ENCODE measurements at places on chromosomes 7 and 10.

DNA sequence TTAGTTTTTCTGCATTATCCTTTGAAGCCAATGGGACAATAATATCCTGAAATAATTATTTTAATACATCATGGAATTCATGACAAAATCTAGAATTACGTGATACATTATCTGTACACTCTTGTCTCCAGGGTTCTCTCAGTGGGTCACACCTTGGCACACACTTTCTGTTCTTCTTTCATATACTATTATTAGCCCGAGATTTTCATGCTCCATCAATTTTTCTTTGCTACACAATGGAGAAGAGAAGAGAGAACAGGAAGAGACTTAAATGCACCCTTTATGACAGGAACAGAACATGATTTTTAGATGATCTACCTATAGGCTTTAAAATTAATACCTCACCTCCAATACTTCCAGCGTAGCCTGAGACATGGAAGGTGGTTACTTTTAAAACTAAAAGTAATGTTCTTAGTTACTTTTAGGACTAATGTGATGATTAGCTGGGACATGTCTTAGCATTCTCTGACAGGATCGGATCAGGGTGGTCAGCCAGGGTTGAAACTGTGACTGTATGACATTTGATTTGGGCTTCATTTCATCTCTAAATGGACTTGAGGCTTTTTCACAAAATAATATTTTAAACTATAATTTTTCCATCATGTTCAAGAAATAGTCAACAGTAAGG, 148.2 kb upstream of the WNT16 start:
- peak; percentile 18 for DNase-seq

GRCh38 chr7:4768597-4769569, 6.5 kb upstream of the AP5Z1 start:
- no peak for DNase-seq

DNA sequence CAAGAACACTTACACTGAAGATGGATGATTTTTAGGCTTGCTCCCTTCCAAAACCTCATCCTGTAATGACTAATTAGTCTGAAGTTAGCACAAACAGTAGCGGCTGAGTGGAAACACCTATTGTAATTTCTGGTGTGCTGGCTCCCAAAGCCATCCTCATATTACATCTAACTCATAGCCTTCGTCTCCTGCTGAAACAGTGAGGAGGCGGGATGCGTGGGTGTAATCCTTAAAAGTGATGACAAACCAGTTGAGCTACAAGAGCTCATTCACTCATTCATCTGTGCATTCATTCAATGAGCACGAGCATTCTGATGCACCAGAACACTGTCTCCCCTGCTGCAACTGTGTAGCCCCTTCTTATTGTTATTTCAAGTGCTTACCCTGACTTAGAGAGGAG, 235.3 kb downstream of the CALN1 start:
- DNase-seq, result no peak

DNA sequence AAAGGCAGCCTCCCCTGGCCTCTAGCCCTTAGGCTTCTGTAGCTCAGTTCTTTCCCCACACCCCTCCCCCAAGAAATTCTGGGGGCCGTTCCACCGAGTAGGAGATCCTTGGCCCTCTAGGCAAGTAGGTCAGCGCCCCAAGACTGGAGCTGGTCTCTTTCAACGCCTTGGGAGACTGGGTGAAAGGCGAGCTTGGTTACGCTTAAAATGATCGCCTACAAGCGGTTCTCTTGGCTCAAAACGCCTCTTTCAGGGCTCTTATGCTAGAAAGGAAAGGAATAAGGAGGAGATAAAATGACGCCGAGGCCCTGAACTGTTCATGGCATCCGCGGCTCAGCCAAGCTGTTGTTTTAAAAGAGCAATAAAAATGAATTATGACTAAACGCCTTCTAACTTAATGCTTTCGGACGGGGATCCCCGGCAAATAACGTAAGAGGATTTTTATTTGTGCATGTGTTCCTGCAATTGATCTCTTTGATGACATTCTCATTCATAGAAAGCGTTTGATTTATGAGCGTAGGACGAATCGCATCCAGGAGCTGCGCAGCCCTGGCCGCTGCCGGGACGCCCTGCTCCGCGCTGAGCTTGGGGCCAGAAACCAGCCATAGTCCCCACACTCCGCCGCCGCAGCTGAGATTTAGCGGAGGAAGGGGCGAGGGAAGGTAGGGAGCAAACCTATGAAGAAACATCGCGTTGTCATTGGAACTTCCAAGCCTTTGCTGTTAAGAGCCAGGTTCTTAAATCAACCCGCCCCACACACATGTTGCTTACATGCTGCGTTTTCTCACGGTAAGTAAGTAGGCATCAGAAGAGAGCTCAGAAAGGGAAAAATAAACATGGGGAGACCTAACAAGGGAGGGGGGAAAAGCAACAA, 3.0 kb upstream of the HOXA1 start:
- no peak for DNase-seq

DNA sequence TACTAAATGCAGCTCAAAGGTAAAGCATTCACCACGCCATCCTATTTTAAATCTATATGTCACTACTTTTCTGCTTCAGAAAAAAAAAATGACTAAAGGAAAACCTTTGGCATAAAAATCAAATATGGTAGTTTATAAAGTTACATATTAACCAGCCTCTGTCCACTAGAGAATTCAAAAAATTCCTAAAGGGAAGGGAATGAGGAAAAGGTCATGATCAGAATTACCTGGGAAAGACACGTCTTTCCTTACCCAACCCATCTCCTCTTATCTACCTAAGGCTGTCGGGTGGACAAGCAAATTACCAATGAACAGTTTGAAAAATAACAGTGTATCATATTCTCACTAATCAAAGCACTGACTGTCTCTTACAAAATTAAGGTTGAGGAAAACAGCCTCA, 100.7 kb upstream of the TMEM106B start:
- no peak for DNase-seq

GRCh38 chr7:152894295-152895170, 135.0 kb downstream of the ACTR3B start:
- peak; percentile 81 for DNase-seq

- no peak for DNase-seq
Observed at GRCh38 chr7:34354011-34354410, 304.0 kb upstream of the NPSR1 start.

DNA sequence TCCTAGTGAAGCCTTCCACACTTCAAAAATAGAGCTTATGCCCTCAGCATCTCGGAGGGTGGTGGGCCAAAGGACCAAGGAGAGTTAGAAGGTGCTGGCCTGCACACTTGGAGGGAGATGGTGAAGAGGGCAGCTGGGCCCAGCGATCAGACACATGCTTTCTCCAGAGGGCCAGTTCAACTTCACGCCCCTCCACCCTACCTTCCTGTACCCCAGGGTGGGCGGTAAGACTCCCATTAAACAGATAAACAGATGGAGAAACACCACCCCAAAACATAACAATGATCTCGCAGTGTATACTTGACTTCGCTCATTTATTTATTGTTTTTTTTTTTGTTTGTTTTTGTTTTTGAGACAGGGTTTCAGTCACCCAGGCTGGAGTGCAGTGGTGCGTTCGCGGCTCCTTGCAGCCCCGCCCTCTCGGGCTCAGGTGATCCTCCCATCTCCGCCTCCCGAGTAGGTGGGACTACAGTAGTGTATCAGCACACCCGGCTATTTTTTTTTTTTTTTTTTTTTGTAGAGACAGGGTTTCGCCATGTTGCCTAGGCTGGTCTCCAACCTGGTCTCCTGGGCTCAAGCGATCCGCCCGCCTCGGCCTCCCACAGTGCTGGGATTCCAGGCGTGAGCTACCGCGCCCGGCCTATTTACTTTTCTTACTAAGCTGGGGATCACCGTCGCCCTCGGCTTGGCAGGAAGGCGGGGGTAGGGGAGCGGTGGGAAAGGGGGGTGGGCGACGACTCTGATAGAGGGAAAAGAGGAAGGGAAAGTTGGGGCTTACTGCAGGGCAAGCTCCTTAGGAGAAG, 1.8 kb downstream of the C10orf95 start:
- DNase-seq, result no peak

GRCh38 chr10:102347236-102347828, 48.2 kb upstream of the NFKB2 start:
- no peak for DNase-seq

Data from GM19239 (cell line).